ENCODE measurements at places on chromosomes 2 and 18. TPM values are rescaled to one million over a fixed set of nuclear protein-coding genes. Genes with fewer than 3 reads are reported as not detected.

Gene TMEM169
- 0.42 TPM for total RNA-seq

Gene CXCR1
- not detected for total RNA-seq

Gene TUBA3E
- 0.62 TPM for total RNA-seq

Gene PLCL1
- not detected for total RNA-seq

All from A549 treated with GW870086 at 1 μM for 4 hours (cell line).